NCI-H524 (cell line): ENCODE measurements at places on chromosomes 3 and 15.

GRCh38 chr3:189883113-189883753 is 237.5 kb downstream of the P3H2 start:
- no peak for DNase-seq

DNA sequence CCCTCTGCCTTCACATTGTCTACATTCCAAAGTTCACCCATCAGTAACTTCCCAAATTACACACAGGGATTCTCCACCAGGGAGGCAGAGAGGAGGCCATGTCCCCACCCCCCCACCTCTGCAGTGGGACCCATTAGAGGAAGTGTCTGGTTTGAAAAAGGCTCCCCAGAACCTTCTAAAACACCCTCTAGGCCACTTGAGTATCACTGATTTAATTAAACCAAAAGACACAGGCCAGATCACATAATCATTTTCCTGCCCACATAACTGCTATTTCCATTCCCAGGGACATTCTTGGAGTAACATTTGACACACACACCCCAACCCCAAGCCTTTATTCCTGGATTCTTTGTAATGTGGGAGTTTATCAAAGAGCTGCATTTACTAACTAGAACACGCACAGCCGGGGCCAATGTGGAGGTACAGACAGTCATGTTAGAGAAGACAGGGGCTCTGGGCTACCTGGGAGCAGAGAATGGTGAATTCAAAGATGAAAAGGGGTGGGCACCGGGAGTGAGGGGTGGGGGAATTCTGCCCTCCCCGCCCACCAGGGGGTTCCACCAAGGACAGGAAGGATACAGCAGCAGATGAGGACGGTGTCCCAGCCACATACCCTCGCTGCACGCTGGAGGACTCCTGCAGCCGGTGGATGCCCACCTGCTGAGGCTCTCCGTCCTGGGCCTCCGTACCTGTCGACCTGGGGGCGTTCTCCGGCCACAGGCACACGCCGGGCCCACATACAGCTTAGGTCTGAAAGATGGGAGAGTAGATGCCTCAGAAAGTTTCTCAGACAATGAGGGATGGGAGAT is 201.4 kb upstream of the CTNNB1 start:
- DNase-seq = no peak

- no peak for DNase-seq
Observed at GRCh38 chr15:36571301-36571700, 8.1 kb upstream of the CDIN1 start.

DNA sequence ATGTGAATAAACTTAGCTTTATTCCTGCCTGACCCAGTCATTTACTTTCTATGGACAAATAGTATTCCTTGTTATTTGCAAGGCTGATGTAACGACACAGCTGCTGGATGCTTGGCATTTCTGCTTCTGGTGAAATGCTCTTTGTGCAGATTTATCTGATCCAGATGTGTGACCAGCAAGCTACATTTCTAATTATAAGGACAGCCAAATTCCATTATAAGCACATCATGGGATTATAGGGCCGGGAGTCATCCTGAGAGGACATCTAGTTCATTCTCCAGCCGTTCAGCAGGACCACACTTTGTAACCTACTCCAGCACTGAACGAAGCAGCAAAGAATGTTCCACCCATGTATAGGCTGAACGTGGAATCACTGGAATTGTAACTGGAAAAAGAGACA is 42.9 kb downstream of the FNDC3B start:
- DNase-seq = no peak

DNA sequence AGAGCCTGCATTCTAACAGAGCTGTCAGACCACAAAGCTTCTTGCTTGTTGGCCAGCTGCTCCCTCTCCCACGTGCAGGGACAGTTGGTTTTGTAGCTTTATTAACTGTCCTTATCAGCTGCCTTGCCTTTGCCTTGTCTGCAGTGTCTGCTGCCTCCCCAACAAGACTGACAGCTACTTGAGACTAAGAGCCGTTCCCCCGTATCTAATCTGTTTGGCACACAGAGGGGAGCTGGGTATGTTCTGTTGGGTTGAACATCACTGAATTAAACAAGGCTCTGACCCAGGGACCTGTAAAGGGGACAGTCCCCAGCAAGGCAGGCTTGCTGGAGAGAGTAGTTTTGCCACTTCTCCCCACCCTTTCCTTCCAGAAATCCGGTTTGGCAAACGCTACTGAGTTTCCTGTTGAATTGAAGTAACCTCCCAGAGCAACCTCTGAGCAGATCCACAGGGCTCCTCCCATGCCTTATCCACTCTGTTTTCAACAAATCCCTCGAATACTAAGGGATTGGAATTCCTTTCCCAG is 116.1 kb downstream of the ANP32A start:
- DNase-seq = peak; percentile 95

DNA sequence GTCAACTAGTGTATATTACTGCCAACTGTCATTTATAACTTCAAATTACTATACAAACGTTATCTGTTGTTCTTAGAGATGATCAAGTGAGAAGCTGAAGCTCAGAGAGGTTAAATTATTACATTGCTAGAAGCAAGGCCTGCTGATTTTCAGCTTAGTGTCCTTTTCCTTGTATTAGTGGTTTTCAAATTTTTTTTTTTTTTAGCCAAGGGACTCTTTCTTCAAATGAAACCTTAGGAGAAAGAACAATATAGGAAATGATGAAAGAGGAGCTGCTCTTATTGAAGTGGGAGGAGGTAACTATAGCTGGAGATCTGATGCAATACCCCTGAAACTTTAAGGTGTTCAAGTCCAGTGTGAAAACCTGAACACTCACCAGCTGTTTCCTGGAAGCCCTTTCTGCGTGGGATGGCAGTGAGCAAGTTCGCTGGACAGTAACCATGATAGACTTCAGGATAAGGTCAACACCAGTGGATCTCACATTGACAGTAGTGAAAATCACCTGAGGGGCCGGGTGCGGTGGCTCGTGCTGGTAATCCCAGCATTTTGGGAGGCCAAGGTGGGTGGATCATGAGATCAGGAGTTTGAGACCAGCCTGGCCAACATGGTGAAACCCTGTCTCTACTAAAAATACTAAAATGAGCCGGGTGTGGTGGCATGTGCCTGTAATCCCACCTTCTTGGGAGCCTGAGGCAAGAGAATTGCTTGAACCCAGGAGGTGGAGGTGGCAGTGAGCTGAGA is 376.2 kb downstream of the EDEM1 start:
- DNase-seq = no peak
